Activated naive CD8-positive, alpha-beta T cell treated with anti-CD3 and anti-CD28 coated beads, Interleukin-2, amount 50 U/mL, for 24 hours (primary cell): ENCODE measurements at places on chromosomes 11 and 22.

DNA sequence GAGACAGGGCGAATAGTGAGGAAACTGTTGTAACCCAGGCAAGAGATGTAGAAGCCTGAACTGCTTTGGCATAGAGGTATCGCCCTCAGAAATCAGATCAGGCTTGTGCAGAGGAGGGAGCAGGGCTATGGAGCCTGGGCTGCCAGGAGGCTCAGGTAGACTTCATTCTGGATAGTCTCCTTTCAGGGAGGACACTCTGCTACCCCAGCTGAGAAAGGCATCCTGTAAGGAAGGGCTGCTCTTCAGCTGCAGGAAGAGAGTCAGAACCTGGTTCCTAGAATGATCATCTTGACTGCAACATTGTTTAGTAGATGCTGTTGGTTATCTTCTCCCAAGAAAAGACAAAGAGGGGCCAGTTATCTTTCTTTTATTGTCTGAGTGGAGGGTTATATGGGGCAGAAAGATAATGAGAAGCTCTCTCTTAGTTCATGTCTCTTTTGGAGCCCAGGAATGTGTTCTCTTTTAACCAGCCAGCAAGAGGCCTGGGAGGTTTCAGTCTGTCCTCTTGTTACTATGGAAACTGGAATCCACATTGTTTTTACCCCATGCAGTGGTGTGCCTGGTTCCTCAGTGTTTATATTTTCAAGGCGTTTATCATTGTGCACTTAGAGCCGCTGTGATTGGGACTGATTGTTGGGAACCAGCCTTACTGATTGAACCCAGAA, 95.7 kb downstream of the STIM1 start:
- no peak for DNase-seq

DNA sequence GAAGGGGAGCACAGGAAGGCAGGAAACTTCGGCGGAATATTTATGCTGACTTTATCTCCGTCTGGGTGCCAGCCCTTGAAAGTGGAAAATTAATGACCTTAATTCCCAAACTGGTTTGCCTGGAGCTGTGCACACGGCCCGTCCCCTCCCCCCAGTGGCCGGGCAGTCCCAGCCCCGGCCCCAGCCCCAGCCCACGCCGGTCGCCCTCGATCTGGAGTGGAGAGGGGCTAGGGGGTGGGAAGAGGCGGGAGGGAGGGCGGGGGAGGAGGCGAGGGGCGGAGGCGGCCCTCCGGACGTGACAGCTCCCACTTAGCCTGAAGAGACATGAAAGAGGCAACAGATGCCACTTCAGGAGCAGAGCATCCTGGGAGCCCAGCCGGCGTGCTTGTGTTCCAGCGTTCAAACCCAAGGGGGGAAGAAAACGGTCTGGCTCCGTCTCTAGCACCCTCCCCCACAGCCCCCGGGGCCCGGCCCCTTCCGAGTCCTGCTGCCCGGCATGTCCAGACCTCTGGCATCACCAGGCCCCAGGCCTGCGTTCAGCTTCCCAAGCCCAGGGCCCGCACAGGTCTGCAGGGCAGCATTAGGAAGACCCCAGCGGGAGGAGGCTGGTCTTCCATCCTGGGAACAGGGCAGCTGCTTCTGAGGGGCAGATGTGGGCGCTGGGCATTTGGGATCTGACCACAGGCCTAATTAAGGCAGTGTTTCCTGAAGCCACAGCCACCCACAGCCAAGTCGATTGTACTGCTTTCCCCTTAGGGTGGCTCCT, 20.0 kb upstream of the LMO1 start:
- DNase-seq, result no peak

- no peak for DNase-seq
These were observed 267.6 kb upstream of the PITPNB start for GRCh38 chr22:28186641-28187040.

- DNase-seq, result no peak
These were observed 607.5 kb downstream of the METTL15 start for GRCh38 chr11:28715726-28716125.

- no peak for DNase-seq
These were observed 19.6 kb downstream of the CHID1 start for GRCh38 chr11:890794-891540.

DNA sequence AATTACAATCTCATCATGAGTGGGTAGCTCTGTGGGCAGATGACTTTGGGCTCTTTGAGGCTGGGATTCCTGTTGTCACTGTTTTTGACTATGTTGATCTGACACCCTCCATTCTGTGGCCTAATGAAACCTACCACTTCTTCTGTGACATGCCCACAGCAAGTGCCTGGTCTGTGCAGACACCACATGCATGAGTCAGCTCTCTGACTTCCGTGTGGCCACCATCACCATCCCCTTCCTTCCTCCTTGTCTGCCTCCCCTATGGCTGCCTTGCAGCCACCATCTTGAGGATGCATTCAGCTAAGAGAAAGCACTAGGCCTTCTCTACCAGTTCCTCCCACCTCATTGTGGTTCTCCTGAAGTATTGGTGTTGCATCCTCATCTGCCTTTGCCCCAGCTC, 15.3 kb upstream of the OR10V1 start:
- DNase-seq, result no peak

DNA sequence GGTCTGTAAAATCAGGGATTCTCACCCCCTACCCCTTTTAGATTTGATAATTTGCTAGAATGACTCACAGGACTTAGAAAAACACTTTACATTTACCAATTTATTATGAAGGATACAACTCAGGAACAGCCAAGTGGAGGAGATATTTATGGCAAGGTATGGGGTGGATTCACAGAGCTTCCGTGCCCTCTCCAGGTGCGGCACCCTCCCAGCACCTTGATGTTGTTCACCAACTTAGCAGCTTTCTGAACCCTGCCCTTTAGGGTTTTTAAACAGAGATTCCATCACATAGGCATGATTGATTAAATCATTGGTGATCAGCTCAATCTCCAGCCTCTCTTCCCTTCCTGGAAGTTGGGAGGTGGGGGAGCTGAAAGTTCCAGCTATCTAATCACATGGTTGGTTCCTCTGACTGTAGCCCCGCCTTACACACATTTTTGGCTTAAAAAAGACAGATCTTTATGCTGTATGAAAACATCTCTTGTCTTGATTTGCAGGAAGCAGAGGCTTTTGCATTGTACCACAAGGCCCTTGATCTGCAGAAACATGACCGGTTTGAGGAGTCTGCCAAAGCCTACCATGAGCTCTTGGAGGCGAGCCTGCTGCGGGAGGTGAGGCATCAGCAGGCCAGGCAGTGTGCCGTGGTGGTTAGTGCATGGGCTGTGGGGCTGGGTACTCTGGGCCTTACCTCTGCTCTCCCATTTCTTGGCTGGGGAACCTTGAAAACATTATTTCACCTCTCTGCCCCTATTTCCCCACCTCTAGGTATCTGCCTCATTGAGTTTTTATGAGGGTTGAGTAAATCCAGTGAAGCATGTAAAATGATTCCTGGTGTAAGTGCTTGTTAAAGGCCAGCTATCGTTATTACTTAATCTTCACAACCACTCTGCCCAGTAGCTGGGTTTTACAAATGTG, 27.0 kb downstream of the CABIN1 start:
- DNase-seq, result no peak

- DNase-seq, result no peak
These were observed 7.3 kb downstream of the UBE2L6 start for GRCh38 chr11:57560146-57560545.

DNA sequence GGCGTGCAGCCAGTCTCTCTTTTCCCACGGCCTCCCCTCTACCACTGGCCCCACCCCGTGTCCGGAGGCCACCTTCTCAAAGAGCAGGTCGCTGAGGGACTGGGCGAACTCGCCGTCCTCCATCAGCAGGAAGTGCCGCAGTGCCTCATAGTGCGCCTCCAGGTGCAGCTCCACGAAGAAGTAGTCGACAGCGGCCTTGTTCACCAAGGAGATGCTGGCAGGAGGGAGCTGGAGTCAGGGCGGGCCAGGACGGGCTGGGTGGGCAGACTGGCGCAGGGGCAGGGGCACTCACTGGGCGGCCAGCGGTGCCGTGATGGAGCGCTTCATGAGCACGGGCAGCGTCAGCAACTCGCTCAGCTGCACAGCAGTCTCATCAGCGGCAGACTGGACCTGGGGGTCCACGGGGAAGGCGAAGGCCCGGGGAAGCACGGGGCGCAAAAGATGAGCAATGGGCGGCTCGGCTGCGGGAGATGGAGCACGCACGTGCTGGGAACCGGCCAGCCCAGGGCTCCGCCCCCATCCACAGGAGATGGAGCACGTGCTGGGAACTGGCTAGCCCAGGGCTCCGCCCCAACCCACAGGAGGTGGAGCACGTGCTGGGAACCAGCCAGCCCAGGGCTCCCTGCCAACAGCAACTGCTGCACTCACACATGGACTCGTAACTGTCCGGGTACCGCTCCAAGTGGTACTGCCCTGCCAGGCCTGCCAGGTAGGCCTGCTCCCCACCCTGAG, 18.4 kb downstream of the SELENOO start:
- no peak for DNase-seq

- DNase-seq, result no peak
These were observed 12.4 kb downstream of the POLR3H start for GRCh38 chr22:41531715-41532477.

DNA sequence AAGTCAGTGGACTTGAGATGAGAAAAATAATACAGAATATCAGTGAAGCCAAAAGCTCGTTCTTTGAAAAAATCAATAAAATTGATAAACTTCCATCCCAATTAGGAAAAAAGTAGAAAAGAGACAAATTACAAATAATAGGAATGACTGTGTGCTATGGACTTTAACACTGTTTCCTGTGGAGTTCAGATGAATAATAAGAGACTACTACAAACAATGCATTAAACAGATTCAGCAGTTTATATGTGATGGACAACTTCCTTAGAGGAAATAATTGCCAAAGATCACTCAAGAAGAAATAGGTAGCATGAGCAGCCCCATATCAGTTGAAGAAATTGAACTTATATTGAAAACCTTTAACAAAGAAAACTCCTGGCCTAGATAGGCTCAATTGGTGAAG, 99.7 kb downstream of the PPP6R3 start:
- no peak for DNase-seq

DNA sequence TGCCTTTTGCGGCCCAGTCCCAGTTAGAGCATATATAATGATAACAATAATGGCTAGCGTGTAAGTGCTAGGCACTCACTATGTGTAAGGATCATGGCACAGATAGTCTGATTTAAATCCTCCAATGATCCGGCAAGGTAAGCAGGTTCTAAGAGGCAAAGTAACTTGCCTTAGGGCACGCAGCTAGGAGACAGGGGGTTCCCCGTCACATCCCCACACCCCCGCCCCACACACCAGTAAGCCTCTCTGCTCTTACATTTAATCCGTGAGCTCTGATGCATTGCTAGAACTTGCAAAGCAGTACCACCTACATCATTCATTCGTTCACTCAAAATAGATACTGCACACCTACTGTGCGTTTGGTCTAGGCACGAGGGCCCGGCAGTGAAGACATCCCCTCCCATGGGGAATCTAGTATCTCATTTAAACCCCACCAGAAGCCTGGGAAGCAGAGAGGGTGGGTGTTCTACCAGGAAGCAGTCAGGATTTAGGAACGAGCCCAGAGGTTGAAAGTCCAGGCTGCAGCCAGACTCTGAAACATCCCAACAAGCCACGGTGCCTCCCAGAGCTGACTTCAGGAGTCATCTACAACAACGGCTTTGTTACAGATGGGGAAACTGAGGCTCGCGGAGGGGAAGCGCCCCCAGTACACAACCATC, 20.6 kb downstream of the TMPRSS6 start:
- DNase-seq, result no peak

GRCh38 chr11:88035271-88035670, 140.0 kb downstream of the RAB38 start:
- DNase-seq, result no peak

- DNase-seq, result no peak
These were observed 2.3 kb downstream of the SIK2 start for GRCh38 chr11:111604392-111605009.

DNA sequence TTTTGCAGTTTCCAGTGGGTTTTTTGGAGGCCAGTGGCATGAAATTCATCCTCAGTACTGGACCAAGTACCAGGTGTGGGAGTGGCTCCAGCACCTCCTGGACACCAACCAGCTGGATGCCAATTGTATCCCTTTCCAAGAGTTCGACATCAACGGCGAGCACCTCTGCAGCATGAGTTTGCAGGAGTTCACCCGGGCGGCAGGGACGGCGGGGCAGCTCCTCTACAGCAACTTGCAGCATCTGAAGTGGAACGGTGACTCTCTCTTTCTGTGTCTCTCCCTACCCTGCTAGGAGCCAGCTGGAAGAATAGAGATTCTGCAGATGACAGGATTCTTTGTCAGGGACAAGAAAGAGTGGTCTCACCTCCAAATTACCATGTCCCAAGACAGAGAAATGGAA, 25.5 kb downstream of the EHF start:
- no peak for DNase-seq

DNA sequence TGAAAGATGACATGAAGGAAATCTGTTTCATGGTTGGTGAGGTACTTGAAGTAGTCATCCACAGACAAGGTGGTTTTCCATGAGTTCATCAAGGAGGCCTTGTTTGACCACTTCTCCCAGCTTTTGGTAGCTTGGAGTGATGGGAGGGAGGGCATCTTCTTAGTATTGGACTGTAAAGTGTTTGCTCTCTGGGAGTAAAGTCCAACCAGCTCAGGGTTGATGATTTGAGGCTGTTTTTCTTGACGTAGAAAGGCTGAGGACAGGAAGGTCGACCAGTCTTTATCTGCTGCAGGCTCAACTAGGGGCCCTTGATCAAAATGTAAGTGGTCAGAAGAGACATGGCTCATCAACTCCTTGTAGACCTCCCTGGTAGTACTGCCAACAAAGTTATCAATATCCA, 1.7 kb downstream of the CCDC87 start:
- DNase-seq, result no peak

DNA sequence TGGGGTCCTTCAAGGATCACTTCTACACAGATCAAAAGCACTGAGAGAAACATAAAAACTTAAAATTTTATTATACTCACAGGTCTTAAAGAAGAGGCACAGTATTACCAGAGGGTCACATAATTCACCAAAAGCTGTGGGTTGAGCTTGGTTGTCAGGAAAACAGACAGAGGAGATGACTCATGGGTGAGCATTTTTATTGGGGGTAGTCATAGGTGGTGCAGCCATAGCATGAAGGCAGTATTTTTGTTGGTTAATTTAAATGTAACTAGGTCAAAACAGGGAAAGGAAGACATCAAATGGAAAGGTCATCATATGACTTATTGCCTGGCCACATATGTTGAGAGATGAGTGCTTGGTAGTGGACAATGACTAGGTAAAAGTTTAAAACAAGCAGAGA, 24.2 kb downstream of the OR5B17 start:
- DNase-seq, result no peak

- no peak for DNase-seq
These were observed 29.9 kb downstream of the IGLL1 start for GRCh38 chr22:23550049-23550650.
